Central memory CD4-positive, alpha-beta T cell (primary cell): ENCODE measurements at places on chromosomes 11 and 22.
A peak's percentile ranks its signal among the peaks of the same experiment; 100 is the strongest.

GRCh38 chr11:89495951-89496350 is 4.8 kb upstream of the NOX4 start:
- no peak for DNase-seq

GRCh38 chr11:3807909-3808860 is at the start of gene PGAP2:
PGAP2 (plus strand) TSS chr11:3808560; CDS start chr11:3811260, 2,700 bp downstream.
- peak; percentile 44 for DNase-seq

DNA sequence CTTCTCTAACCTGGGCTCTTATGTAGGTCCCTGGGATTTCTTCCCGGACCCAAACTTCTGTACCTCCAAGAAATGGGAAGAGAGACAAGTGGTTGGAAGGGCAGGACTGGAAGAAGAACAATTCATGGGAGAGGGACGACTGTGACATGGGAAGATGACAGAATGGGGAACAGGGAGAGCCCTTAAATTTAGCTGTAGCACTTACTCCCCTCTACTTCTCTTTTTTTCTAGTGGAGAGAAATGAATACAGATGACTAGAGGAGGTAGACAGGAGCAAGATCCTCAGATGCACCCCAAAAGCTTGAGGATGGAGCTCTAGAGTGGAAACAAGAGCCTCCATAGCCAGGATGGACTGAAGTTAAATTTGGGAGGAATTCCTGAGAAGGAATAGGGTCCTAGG is 2.3 kb downstream of the RHOG start:
- DNase-seq, result no peak

DNA sequence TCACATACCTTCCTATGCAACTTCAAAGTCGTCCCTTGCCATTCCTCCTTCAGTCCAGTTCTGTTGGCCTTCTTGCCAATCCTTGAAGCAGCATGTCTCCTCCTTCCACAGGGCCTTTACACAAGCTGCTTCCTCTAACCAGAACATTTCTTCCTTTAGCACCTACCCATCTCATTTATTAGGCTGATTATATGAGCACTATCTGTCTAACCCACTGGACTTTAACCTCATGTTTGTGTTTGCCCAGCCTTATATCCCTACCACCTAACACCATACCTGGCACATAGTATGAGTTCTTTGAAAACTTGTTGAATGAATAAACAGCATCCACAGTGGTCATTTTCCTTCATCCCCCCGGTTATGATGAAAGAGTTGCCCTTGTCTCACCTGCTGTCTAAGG is 154.4 kb downstream of the WNT11 start:
- DNase-seq, result no peak

- no peak for DNase-seq
These were observed 30.6 kb downstream of the NNMT start for GRCh38 chr11:114326776-114327175.
